ENCODE measurements at places on chromosomes 13 and 19.

GRCh38 chr13:75938811-75939560 is 302.9 kb downstream of the LMO7 start:
- DNase-seq = no peak

GRCh38 chr19:17420475-17420924 is 653 bp downstream of the MVB12A start:
- DNase-seq = no peak

GRCh38 chr13:110640591-110641029 is 25.3 kb downstream of the NAXD start:
- no peak for DNase-seq

- DNase-seq = no peak
These were observed 92.6 kb upstream of the MCF2L start for GRCh38 chr13:112876305-112877000.

DNA sequence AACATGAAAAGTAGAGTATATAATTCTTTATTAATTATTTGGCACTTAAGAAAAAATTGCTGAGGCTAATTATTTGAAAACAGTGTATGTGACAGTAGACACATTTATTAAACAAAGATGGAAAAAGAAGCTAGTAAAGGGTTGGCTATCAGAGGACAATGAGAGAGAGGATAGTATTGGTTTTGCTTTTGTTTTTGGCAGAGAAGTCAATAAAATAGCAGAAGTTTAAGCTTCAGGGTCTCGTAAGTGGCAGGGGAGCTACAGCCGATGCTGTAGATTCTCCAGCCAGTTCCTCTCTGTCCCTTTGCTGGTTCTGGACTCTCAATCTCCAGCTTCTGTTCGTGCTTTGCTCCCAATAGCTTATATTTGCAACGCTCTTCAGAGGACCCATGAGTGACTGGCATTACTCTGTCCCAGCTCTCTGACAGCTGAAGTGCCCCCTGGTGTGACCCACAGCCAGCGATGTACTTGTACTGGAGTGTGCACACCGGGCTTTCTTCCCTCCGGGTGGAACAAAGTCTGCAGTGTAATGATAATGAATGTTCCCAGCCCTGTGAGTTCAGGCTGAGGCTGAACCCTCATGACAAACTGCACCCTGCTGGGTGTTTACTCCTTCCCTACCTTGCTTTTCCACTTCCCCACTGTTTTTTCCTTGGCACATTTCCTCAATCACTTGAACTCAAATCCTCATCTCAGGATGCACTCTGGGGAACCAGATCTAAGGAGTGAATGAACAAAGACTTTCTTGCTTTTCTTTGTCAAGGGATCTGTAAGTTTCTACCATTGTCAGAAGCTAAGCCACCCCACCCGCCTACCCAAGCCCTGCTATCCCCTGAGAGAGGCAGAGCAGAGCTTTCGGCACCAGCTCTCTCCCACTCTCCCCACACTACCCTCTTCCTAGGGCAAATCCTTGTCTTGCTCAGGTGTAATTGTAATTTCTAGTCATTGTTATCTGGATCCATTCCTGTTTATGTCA is 254.8 kb downstream of the LHFPL6 start:
- DNase-seq = no peak

GRCh38 chr19:2333027-2333806 is 4.7 kb downstream of the SPPL2B start:
- DNase-seq = no peak

GRCh38 chr19:1474011-1474764 is 4.8 kb downstream of the C19orf25 start:
- no peak for DNase-seq

DNA sequence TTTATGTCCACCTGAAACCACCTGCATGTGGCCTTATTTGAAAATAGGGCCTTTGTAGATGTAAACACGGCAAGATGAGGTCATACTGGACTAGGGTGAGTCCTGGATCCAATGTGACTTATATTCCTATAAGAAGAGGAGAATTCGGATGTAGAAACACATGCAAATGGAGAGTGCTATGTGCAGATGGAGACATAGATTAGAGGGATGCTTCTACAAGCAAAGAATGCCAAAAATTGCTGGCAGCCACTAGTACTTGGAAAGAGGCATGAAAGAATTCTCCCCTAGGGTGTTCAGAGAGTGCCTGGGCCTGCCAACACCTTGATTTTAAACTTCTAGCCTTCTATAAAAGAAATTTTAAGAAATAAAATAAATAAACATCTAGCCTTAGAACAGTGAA is 226.1 kb downstream of the RFC3 start:
- no peak for DNase-seq

All from GM19239 (cell line).